Activated naive CD4-positive, alpha-beta T cell treated with anti-CD3 and anti-CD28 coated beads, Interleukin-2, amount 50 U/mL, for 16 hours (primary cell): ENCODE measurements at places on chromosomes 3 and 15.

- peak; percentile 38 for DNase-seq
These were observed 631 bp upstream of the CNBP start for GRCh38 chr3:129184396-129184657.

DNA sequence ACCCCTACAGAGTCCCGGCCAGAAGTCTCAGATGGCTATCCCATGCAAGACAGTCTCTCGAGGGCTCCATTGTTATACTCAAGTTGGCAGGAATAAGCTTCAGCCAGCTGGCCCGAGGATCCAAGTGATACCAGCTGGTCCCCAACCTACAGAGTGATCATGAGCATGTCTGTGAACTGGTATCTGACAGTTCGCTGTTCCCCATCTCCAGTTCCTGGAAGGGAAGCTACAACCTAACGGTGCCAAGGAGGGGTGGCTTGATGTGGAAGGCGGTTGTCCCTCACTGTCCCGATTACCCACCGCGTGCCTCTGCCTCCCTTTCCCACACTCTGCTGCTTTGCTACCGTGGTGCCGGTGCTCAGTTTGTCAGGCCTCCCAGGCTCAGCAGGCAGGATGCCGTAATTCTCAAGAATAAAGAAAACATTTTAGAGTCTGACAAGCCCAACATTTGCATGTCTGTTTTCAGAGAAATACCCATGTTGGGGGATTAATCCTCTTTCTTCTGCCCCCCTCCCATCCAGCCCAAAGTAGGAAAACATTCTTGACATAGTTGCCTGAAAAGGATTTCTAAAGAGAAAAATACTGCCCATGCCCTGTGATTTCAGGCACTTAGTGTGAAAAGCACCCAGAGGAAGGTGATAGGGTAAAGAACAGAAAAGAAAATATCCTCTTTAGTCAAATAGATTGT, 49.4 kb upstream of the HES1 start:
- no peak for DNase-seq

GRCh38 chr3:5663601-5664000, 476.1 kb downstream of the EDEM1 start:
- no peak for DNase-seq

DNA sequence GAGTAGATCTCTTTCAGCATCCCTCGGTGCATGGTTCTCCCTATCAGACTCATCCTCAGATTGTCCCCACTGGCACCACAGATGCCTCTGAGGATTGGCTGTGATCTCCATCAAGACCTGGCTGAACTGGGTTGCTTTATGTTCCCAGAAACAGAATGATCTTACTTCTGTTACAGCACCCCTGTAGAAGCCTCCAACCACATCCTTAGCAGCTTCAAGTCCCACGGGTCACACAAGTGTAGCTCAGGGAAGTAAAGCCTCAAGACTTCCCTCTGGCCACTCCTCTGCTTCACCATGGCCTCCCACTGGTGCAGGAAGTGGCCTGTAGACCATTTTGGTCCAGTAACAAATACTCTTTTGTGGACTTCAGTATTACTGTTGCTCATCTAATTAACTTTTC, 566.4 kb upstream of the SUCLG2 start:
- DNase-seq: no peak

DNA sequence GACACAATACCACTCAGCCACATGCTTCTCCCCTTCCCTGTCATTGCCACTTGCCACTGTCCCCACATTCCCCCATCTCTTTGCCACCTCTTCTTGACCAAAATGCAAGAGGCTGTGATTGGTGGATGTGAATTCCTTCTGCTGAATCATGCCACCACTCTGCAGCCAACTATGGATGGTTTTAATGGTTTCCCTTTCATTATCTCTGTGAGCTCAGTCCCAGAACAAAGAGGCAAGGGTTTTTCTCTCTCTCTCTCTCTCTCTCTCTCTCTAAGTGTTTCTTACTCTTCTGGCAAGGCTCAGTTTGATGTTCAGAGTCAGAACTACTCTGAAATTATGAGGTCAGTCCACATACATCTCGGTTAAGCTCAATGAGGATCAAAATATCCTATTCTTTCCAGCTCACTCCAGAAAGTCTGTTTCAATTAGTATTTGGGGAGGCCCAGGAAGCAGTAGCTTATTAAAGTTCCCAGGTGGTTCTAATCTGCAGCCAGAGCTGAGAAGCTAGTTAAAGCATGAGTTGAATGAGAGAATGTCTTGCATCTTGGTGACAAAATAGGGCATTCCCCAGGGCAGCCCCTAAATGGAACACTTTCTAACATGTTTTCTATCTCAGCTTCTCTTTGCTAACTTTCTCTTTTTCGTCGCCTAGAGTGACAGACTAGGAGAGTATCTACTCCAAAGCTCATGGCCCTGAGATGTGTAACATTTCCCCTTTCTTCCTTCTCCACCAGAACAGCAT, 8.5 kb upstream of the ILDR1 start:
- no peak for DNase-seq

GRCh38 chr3:52934630-52935530, 37.5 kb upstream of the STIMATE start:
- DNase-seq: peak; percentile 48

DNA sequence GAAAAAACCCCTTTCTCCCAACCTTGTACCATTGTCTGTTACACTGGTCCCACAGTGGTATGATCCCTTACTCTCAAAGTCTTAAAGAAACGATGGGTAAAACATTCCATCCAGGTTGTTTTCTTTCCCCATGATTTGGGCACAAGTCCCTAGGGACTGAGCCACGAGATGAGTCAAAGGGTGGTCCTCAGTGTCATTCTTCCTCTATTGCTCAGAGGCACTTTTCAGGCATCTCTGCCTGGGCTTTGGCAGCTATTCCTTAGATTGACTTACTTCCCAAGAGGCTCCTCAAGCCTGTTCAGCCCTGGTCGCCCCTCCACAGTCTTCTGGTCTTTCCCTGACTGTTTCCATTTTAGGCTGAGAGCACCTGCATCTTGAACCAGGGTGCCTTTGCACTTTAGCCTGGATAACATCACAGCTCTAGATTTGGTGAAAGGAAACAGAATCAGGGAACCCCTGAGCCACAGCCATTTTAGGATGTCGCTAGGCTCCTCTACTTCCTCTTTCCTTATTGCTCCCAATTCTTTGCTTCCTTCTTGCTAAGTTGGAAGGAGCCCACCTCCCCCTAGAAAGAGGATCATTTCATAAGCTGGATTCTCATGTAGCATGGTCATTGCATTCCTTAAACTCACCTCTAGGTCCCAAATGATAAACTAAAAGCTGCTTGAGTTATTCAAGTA, 131.0 kb upstream of the TPRG1 start:
- DNase-seq: no peak

DNA sequence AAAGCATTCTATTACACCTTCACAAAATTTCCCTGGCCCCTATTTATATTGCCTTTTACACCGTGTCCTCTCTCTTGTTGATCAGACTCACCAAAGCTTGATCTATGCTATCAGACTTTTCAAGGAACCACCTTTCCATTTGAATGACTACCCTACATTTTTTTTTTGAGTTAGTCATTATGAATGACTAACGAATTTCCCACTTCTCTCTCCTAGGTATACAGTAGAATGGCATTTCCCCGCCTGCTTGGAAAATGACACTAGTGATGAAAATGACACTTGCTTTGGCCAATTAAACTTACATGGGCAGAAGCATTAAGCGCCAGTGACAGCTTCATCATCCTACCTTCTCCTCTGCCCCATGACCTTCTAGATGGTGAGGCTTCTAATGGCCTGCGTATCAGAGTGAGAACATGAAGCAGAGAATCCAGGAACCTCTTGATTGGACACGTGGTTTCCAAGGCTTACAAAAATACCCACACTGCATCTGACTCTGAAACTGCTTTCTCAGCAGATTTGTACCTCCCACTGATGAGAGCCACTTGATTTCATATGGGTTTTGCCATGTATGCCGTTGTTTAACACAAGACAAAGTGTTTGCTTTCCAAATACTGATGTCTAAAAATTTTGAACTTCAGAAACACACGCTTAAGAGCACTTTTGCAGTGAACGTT, 370.5 kb downstream of the CTNNB1 start:
- no peak for DNase-seq

DNA sequence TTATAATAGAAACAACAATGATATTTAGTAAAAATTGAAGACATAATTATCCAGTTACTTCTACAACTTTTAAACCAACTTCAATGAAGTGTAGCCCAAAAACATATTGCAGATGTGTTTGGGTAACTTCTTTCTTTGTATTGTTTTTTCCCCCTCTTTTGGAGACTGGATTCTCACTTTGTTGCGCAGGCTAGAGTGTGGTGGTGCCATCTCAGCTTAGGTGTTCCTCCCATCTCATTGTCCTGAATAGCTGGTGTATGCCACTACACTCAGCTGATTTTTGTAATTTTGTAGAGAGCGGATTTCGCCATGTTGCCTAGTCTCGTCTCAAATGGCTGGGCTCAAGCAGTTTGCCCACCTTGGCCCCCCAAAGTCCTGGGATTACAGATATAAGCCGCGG, 148.1 kb downstream of the FNDC3B start:
- no peak for DNase-seq

- DNase-seq: no peak
These were observed 148.7 kb upstream of the TGFBR2 start for GRCh38 chr3:30457726-30458125.

- DNase-seq: no peak
These were observed 30.5 kb downstream of the DUT start for GRCh38 chr15:48361685-48362084.

DNA sequence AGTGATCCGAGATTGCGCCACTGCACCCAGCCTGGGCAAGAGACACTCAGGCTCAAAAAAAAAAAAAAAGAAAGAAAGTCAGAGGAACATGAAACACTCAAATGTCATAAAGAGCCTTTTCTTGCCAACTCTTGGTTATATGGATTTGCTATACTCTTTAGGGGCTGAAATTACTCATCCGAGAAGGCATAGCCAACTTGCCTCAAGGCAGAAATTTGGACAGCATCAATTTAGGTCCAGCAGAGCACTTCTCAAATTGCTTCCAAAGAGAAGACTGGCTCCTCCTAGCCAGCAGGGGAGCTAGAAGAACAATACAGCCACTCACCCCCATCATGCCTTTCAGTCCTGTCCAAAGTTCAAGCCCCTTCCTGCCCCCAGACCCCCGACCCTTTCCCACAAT, 43.8 kb downstream of the OSBPL10 start:
- DNase-seq: no peak

DNA sequence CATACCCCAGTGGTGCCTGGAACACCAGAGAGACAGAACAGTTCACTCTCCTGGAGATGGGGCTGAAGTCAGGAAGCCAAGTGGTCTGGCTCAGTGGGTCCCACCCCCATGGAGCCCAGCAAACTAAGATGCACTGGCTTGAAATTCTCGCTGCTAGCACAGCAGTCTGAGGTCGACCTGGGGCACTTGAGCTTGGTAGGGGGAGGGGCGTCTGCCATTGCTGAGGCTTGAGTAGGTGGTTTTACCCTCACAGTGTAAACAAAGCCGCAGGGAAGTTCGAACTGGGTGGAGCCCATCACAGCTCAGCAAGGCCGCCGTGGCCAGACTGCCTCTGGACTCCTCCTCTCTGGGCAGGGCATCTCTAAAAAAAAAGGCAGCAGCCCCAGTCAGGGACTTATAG, 272.0 kb downstream of the KLF13 start:
- no peak for DNase-seq

DNA sequence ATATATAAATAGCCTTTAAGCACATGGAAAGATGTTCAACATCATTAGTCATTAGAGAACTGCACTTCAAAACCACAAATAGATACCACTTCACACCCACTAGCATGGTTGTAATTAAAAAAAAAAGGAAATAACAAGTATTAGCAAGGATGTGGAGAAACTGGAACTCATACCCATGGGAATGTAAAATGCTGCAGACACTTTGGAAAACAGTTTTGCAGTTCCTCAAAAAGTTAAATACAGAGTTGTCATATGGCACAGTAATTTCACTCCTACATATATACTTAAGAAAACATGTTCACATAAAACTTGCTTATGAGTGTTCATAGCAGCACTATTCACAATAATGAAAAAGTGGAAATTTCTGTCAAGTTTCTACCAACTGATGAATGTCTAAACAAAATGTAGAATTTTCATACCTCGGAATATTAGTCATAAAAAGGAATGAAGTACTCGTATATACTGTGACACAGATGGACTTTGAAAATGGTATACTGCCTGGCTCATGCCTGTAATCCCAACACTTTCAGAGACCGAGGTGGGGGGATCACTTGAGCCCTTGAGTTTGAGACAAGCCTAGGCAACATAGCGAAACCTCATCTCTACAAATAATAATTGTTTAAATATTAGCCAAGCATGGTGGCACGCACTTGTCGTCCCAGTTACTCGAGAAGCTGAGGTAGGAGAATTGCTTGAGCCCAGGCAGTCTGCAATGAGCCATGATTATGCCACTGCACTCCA, 28.1 kb downstream of the BCL2A1 start:
- DNase-seq: no peak

- no peak for DNase-seq
These were observed 30.7 kb upstream of the WDR49 start for GRCh38 chr3:167684388-167684993.

DNA sequence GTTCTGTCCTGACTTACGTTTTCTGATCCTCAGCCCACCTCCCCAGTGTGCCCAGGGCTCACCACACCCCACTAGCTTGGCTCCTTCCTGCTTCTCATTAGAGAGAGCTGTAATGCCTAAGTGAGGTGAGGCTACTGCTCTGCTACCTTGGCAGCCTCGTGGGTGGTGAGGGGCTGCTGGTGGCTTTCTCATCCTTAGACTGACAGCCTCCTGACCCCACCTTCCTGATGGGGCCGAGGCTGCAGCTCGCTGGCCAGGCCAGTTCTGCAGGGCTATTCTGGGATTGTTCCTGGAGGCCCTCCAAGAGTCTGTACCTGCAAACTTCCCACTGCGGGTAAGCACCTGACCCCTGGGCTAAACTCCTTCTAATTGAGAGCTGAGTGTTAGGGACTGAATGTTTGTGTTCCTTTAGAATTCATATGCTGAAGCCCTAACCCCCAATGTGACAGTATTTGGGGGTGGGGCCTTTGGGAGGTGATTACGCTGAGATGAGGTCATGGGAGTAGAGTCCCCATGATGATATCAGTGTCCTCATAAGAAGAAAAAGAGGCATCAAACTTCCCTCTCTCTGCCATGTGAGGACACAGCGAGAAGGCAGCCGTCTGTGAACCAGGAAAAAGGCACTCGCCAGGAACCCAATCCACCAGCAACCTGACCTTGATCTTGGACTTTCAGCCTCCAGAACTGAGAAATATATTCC, 38.1 kb upstream of the IQSEC1 start:
- DNase-seq: no peak

- no peak for DNase-seq
These were observed 779 bp upstream of the CTNNB1 start for GRCh38 chr3:41198526-41198925.

GRCh38 chr3:185715091-185715490, 109.8 kb downstream of the IGF2BP2 start:
- no peak for DNase-seq

GRCh38 chr15:70931821-70932220, 39.2 kb downstream of the LRRC49 start:
- DNase-seq: no peak

GRCh38 chr3:146968204-146968651, 363.1 kb upstream of the PLSCR5 start:
- DNase-seq: no peak

DNA sequence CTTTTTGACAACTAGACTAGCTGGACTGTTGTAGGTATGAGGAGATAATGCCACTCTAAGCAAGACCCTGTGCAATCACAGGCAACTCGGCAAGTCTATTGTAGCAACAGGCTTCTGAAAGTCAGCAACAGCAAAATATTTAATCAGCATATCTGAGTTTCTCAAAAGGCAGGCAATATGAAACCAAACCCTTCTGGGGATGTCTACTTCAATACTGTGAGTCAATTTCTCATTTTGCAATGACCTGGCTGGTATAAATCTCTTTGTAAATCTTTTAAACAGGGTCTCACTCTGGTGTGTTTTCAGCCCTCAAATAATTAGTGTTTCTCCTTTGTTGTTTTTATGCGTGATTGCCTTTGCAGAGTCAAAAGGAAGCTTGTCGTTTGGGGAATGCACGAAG, 1044.5 kb downstream of the NTRK3 start:
- no peak for DNase-seq
